Stimulated activated CD4-positive, alpha-beta T cell treated with anti-CD3 and anti-CD28 coated beads, Interleukin-12 subunit alpha, Interleukin-12 subunit beta, amount 100 ng/mL, for 48 hours (primary cell): ENCODE measurements at places on chromosomes 7 and 10.

- no peak for DNase-seq
Measured at GRCh38 chr10:103620891-103621782, 127.6 kb downstream of the NEURL1 start.

DNA sequence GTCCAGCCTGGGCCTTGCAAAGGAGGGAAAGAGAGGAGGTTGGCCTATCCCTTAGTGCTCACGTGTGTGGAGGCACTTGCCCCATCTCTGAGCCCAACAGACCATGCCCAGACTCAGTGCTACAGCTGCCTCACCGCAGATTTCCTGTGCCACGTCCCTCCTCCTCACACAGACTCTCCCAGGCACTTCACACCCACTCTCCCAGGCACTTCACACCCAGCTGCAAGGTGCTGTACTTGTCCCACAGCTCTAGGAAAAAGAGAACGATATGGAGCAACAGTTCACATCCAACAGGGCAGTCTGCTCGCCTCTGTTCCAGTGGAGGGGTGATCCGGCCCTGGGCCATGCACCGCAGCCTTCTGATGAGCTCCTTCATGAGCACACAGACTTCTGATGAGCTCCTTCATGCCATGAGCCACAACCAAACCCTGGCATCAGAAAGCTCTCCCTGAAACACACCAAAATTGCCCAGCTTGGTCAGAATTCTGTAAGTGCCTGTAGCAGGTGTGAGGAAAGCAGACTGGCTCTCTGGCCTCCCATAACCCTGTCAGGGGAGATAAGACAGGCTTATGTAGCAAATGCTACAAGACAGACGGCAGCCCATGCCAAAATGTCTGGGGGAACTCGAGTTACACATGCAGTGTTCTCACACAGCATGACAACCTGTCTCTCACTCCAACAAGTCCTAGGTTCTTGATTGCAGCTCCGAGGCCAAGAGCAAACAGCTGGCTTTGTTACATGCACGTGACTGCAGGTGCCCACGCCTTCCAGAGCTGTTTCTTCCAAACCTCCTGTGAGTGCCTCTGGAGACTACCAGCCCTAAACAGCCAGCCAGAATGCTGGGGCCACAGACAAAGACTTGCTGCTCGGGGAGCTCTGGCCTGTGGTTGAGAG is 348.5 kb downstream of the GRID1 start:
- no peak for DNase-seq

DNA sequence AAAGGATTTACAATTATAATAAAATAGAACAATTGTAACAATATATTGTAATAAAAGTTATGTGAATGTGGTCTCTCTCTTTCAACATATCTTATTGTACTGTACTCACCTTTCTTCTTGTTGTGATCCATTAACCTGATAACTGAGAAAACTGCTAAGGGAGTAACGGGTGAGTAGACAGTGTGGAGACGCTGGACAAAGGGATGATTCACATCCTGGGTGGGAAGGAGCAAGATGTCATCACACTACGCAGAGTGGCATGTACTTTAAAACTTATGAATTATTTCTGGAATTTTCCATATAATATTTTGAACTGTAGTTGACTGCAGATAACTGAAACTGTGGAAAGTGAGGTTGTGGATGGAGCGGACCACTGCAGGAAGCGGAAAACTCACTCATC is 91.2 kb upstream of the PLPP4 start:
- no peak for DNase-seq

GRCh38 chr10:44864637-44865288 is 46.4 kb upstream of the TMEM72 start:
- DNase-seq: peak; percentile 81

GRCh38 chr10:60351191-60351853 is 38.4 kb downstream of the ANK3 start:
- DNase-seq: no peak

GRCh38 chr7:107505997-107506673 is 36.3 kb downstream of the GPR22 start:
- no peak for DNase-seq

DNA sequence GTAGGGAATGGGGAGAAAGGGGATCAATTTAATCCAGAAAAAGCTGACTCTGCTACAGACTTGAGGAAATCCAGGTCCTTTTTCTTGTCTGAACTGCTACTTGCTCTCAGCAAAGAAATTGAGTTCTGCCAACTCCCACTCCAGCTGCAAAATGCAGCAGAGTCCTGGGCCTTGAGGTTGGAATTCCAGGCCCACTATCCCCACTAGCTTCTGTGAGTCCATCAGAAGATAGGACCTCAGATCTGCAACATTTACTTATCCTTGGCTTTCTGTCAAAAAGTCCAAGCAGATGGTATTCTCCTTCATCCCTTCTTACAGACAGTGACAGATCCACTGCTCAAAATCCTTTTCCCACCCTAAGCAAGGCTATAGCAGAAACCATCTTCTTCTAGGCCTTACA is 219.2 kb downstream of the ARHGAP12 start:
- DNase-seq: no peak
